ENCODE measurements at places on chromosomes 2 and 18. TPM values are rescaled to one million over a fixed set of nuclear protein-coding genes. Genes with fewer than 3 reads are reported as not detected.

MAL gene
- total RNA-seq: not detected

ATG4B gene
- 51.2 TPM for total RNA-seq

FAM228A gene
- not detected for total RNA-seq

PROC gene
- total RNA-seq: 0.15 TPM

TWIST2 gene
- total RNA-seq: 13.6 TPM

ABCG5 gene
- not detected for total RNA-seq

CDH7 gene
- total RNA-seq: 17.6 TPM

All from NCI-H460 (cell line).